Epithelial cell of prostate (primary cell): ENCODE measurements at places on chromosomes 3 and 15.

- no peak for DNase-seq
Observed at GRCh38 chr3:171796625-171797264, 13.5 kb downstream of the PLD1 start.

GRCh38 chr3:9746330-9746729, 3.4 kb upstream of the OGG1 start:
- DNase-seq, result no peak

DNA sequence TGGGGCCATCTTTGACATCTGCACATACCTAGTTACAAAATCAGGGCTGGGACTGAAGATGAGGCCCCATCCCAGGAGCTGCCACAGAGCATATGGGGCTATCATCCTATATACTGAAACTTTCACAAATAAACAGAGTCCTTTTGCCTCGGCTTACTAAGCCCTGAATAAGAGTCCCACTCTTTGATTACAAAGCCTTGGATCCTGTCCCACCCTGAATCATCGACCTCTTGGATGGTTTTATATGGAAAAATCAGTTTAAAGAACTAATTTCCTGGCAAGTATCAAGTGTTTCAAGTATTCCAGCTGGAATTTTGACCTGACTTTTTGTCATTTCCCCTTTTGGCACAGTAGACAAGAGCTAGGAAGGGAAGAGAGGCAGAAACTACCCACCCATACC, 331.3 kb upstream of the FRG2C start:
- DNase-seq, result no peak

- no peak for DNase-seq
Observed at GRCh38 chr3:127208483-127209100, 15.7 kb downstream of the PRR23E start.
